ENCODE measurements at places on chromosomes 13 and 19.

GRCh38 chr19:38173291-38174041 is 50.6 kb downstream of the DPF1 start:
- DNase-seq, result no peak

- no peak for DNase-seq
Measured at GRCh38 chr13:33032037-33032625, 15.9 kb downstream of the KL start.

DNA sequence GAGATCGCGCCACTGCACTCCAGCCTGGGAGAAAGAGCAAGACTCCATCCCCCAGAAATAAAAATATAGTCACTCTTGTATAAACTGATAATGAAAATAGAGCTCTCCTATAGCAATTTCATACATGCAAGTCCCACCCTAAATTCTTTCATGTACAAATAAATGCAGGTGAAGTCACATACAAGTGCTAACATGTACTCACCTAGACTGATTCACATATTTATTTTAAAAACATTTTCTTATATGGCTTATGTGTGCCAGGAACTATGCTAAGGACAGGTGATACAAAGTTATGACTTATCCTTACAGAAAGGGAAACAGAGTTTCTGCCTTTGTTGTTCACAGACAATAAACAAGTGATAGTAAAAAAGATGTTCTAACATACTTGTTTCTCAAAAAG is 32.0 kb downstream of the USP12 start:
- no peak for DNase-seq

- DNase-seq, result no peak
Measured at GRCh38 chr13:32254416-32254815, 60.7 kb downstream of the ZAR1L start.

DNA sequence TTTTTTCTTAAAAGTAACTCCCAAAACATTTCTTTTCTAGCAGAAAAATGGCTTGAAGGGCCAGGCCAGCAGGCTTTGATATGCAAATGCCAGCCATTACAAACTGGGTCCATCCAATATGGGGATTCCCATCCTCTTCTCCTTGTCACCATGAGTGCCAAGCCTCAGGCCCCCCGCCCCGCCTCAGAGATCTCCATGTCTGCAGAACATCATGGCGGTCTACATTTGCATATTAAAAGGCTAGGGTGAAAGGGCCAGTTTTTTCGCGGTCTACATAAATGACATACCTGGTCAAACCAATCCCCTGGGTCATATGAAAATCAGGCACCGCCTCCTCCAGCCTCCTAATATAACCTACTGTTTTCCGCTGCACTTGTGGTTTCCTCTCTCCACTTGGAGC is 1327.6 kb downstream of the UQCRFS1 start:
- no peak for DNase-seq

- no peak for DNase-seq
Measured at GRCh38 chr13:21833921-21834320, 163.0 kb downstream of the FGF9 start.

GRCh38 chr13:102317593-102317992 is 84.3 kb downstream of the FGF14 start:
- no peak for DNase-seq

DNA sequence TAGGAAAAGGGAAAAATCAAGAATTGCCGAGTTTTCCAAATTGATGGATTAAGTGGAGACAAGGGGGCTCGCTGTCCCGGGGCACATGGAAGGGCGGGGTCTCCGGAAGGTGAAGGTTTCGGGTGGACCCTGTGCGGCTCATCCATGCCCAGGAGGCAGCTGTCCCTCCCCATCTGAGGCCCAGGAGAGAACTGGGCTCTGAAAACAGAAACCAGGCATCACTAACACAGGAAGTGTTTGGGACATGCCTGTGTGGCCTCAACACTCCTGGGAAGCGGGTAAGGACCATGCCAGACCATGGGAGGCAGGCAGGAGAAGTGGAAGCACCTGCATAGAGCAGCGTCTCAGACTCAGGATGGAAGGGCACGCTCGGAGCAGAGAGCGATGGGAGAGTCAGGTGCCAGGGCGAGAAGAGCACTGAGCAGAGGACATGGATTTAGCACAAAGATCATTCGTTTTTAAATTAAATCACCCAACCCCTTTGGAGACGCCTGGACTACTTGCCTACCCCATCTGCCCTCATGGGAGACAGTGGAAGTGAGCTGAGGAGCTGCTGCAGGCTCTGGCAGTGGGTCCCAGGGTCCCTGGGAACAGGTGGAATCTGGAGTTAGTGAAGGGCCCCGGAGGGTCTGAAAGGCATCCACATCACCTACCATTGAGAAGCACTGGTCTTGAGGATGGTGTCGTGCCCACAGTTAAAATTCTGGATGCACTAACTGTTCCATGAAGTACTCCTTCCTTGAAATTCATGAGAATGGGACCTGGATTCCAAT is 183.2 kb upstream of the SOX1 start:
- DNase-seq, result no peak

- DNase-seq, result no peak
Measured at GRCh38 chr19:518598-519231, 11.4 kb downstream of the TPGS1 start.

DNA sequence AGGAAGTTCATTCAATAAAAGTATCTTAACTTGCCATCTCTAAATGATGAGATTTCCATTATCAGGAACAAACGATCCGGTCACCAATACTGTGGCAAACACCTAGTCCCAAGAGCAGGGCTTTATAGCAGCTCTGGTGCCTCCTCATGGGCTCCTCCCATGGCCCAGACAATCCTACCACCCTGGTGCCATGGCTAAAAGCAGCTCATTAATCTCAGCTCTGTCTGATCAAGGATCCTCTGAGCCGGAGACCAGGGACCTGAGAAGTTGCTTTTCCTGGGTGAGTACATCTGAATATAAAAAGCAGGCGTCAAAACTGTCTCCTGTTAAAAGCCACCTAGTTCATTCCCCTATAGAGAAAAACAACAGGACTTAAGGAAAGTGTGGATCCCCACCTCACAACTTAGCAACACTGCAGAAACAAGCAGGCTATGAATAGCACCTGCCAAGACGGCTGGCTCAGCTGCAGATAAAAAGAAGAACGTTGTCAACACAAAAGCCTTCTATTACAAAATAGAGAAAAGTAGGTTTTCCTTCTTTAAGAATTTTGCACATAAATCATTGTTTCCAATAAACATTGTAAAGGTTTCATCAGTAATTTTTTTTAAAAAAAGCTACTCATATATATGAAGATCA is 30.3 kb downstream of the TSHZ3 start:
- no peak for DNase-seq

DNA sequence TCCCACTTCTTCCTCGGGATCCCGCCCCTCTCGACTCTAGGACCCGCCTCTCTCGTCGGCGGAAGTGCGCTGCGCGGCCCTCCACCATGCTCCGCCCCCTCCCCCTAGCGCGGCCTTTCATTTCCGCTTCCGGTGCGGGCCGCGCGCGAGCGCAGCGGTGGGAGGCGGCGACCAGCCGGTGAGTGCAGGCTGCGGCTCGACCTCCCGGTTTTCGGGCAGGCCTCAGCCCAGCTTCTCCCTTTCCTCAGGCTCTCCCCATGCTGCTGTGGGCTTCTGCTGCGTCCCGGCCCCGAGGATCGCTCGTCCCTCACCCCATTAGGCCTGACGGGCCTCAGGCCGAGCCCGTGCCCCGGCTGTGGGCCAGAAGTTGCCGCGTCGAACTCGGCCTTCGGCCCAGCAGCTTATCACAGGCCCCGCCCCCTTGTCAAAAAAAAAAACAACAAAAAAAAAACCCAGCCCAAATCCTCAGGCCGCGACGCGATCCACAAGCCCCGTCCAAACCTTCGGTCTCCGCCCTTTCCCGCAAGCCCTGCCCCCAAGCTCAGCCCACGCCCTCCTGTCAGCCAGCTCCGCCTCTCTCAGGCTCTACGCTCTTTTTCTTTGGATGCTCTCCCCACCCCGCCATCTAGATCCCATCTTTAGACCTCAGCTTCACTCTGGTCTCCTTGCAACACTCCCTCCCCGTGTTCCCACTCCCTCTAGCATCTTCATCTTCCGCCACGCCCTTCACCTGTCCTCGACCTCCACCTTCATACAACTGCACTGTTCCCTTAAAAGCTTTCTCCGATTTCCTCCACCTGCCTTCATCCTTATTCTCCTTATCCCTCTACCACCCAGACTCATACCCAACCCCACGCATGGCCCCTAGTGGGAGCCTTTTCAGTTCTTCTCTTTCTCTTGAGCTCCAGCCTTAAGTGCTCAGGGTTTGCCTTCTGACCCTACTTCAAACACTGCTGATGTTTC is at the start of gene CLASRP:
Gene CLASRP, plus strand, starts transcription at position 115 of the 963 bp plus-strand sequence. CDS start 1,168 bp downstream, outside the sequence.
- peak; percentile 77 for DNase-seq
